ENCODE measurements at places on chromosomes 2 and 18.

GRCh38 chr18:332721-333510 is 65.1 kb upstream of the THOC1 start:
- no peak for DNase-seq

- DNase-seq: peak; percentile 3
These were observed 566 bp upstream of the CMPK2 start for GRCh38 chr2:6866275-6866671.

DNA sequence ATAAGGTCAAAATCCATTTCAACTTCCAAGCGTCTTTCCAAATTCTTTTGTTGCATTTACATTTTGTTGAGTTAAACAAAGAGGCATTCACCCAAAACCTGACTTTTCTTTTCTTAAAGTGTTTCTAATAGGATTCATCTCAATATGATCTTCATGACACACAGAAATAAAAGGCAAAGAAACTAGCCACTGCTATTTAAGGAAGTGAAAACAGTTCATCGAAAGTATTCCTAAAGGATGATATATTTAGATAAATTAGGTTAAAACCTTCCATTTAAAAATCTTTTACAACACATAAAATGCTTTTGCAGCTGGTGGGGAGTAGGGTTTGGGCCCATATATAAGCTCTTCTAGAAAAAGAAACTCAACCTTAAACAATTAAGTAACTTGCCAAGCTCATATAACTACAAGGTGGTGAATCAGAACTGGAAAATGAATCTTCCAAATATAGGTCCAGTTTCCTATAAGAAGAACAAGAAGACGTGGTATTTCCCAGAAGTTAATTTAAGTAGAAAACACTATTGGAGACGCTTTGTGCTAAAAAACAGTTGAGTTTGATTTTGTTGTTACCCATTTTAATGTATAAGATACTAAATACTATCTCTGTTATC is 336.0 kb upstream of the HNRNPA3 start:
- DNase-seq: no peak

- no peak for DNase-seq
These were observed 320.7 kb downstream of the MTX2 start for GRCh38 chr2:176589825-176590440.

- no peak for DNase-seq
These were observed 150.6 kb upstream of the MAPRE2 start for GRCh38 chr18:34890486-34891085.

DNA sequence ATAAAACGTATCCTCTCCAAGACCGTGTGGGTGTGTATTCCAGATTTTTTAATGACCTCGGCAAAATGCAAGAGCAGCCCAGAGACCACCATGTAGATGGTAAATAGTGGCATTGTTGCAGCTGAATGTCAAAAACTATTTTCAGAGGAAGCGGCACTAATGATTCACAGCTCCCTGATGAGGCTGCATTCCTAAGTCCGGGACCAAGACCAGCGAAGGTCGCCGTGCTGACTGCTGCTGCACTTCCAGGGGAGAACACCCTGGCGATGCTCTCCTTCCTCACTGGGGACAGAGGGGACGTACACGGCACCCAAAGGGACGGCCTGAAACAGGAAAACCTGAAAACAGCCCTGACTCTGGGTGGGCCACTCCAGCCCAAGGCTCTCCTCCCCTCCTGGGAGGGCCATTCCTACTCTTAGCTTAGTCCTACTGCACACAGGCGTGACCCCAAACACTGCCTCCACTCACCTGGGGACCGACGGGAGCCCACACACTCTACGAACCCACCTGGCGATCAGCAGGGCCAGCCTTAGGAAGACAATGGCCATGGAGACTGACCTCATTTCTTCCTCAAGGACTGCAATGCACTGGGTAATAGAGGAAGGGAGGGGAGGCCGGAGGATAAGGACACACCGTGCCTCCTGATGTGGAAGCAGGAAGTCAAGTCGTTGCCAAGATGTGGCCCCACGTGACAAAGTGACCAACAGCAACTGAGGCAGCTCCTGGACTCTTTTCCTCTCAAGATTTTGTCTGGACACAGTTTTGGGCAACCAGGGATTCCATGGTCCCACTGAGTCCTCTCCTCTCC is 82.8 kb downstream of the ZNF516 start:
- peak; percentile 55 for DNase-seq

- no peak for DNase-seq
These were observed 19.1 kb downstream of the CYP27C1 start for GRCh38 chr2:127200962-127201361.

- DNase-seq: no peak
These were observed 54.5 kb downstream of the USP37 start for GRCh38 chr2:218513676-218514075.

DNA sequence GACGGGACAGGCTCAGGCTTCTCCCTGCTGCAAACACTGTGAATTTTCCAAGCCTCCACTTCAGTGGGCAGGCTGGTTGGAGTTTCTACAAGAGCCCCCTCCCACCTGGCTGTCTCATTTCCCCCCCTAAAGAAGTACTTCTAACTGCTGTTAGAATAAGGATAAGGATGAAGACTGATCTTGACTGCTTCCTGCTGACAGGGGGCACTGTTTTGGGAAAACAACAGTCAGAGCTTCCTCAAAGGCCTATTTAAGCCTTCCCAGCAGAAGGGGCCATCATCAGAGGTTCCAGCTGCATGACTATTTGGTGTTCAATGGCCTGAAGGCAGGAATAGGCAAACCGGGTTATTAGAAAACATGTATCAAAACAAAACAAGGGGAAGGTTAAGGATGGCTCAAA is 1162.8 kb downstream of the DSC3 start:
- DNase-seq: no peak

- DNase-seq: peak; percentile 43
These were observed 10.9 kb downstream of the ANKRD23 start for GRCh38 chr2:96832754-96833507.

DNA sequence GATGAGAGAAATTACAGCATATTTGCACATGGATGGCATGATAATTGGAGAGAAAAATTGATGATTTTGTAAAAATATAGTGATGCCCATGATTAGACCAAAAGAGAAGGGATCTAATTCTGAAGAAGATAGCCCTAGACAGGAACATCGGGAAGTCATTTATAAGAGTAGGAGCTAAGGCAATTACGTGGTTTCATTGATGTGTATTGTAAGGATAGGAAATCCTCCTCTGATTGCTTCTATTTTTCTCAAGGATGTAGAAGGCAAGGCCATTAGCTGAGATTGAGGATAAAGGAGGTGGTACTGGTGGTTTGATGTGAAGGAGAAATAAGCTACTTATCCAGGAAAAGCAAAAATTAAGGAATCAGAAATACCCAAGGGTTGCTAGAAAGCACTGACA is 176.5 kb upstream of the SOX11 start:
- DNase-seq: no peak

- no peak for DNase-seq
These were observed 146.5 kb downstream of the GLI2 start for GRCh38 chr2:120881981-120882788.

DNA sequence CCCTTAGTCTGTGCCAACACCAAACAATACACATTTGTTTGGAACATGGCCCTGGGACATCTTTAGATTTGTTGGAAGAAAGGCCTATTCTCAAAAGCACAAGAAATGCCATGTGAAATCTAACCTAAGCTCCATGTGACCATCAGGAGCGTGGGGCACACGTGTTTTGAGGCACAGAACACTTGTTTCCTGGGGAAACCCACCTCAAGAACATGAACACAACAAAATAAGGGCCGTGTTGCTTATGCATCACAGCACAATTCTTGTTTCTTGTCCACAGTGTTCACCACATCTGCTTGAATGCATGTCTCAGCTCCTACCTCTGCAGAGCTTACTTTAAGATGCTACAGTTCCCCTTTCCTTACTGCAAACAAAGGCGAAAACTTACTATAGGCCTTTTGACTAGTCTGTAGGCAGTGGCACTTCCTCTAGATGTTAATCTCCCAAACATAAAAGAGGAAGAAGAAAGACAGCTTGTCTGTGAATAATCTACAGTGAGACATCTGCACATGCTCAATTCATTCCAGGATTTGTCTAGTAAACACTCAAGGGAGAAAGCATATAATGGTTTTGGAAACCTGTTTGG is 165.0 kb downstream of the ANKRD44 start:
- no peak for DNase-seq

GRCh38 chr2:70643715-70644114 is 90.1 kb upstream of the TGFA start:
- DNase-seq: peak; percentile 52

GRCh38 chr18:59015531-59016152 is 124.0 kb upstream of the SEC11C start:
- no peak for DNase-seq

GRCh38 chr18:59279722-59280121 is 6.5 kb upstream of the RAX start:
- DNase-seq: no peak

- peak; percentile 37 for DNase-seq
These were observed 24.4 kb downstream of the MPHOSPH10 start for GRCh38 chr2:71154798-71155197.

DNA sequence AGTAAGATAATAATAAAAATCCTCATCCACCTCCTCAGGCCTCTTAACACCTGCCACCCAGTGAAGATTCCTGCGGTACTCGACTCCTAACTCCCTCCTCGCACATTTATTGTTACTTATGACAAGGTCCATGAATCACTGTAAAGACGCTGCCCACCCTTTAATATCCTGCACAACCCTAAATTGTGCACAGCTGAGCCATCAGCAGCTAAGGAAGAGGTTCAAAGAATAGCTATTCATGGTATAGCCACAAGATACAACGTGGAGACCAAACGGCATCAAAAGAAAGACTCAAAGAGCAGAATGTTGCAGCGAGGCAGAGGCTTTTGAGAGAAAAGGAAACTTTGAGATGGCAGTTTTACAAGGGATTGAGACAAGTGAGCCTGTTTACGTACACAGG is 266.3 kb downstream of the SATB2 start:
- no peak for DNase-seq

DNA sequence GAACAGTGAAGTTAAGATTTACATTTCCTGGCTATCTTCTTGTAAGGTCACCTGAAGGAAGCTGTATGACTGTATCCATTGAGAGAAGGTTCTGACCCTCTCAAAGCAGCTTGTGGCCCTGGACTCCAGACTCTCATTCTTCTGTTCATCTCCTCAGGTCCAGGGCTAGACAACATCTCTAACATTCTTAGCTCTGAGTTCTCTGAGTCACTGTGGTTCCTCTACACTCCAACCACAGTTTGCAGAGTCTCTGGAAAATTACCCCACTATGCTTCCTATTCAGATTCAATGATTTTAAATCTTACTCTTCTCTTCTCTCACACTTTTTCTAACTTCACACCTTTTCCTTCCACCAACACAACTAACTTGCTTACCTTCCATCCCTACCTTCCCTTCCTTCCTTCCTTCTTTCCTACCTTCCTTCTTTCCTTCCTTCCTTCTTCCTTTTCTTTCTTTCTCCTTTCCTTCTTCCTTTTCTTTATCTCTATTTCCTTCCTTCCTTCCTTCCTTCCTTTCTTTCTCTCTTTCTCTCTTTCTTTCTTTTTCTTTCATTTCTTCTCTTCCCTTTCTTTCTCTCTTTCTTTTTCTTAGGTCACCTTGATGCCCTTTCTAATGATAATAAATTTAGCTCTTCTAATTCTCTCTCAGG is 824.3 kb upstream of the ZEB2 start:
- peak; percentile 10 for DNase-seq

DNA sequence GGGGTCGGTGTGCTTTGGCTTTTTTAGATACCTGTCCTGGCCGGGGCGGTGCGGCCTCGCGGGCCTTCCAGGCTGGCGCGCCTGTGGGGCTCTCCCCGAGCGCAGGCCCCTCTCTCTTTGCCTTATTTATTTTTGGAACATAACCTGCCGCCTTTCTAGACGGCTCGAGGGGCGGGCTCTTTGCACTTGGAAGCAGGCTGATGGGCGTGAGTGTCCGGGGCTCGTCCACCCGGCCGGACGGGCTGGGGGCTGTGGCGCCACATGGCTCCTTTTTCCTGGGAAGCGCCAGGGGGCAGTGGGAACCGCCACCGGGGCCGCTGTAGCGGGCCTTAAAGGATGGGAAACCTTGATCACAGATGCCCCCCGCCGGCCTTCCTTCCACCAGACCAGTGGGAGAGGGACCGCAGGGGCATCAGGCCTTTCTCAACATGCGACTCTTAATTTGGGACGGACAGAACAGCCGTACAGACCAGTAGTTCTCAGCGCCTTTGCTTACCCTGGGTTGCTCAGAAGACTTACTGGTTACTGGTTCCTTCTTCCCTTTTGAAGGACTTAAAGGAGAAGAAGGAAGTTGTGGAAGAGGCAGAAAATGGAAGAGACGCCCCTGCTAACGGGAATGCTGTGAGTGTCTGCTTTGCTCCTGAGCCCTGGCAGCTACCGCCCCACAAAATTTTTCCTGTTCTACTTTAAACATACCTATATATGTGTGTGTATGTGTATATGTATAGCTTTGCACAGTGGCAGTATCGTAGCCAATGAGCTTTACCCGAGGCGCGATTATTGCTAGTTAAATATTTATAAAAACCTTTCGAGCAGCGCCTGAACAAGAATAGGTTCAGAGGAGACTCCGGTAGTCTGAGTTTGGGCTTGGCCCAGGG is 2.7 kb downstream of the PTMA start:
- DNase-seq: peak; percentile 54

DNA sequence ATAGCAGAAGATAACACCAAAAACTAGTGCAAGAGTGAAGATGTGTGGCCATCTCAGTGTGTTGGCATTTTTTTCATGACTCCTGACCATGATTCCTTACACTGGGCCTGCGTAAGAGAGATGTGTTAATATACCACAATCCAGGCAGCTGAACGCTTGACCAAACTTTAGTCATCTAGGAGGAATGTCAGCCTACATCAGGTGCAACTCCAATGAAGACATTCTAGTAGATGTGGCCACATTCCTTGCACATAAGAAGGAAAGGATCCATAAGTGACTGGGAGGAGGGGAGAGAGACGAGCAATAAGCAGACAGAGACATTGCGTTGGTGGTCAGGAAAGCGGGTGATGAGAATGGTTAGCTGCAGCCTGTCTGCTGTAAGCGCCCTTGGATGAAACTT is 42.6 kb downstream of the CYRIA start:
- DNase-seq: peak; percentile 13

- DNase-seq: no peak
These were observed 736.8 kb upstream of the SALL3 start for GRCh38 chr18:78242806-78243205.

GRCh38 chr2:86229221-86229620 is 30.0 kb downstream of the MRPL35 start:
- no peak for DNase-seq

DNA sequence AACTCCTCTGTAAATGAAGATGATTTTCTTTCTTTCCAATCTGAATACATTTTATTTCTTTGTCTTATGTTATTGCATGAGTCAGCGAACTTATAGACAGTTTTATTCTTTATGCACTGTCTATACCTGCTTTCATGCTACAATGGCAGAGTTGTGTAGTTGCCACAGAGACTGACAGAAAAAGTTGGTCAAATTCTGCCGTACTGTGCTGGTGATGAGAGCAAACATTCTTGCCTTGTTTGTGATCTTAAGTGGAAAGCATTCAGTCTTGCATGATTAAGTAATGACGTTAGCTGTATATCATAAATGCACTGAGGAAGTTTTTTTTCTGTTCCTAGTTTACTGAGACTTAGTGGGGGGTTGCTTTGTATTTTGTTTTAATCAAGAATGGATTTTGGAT is 32.9 kb downstream of the ZC3H15 start:
- no peak for DNase-seq

- DNase-seq: no peak
These were observed 280.5 kb downstream of the CAMKMT start for GRCh38 chr2:44642123-44642857.

- peak; percentile 57 for DNase-seq
These were observed 615 bp downstream of the GORASP2 start for GRCh38 chr2:170929686-170930050.
